ENCODE measurements at places on chromosomes 5 and 9.

DNA sequence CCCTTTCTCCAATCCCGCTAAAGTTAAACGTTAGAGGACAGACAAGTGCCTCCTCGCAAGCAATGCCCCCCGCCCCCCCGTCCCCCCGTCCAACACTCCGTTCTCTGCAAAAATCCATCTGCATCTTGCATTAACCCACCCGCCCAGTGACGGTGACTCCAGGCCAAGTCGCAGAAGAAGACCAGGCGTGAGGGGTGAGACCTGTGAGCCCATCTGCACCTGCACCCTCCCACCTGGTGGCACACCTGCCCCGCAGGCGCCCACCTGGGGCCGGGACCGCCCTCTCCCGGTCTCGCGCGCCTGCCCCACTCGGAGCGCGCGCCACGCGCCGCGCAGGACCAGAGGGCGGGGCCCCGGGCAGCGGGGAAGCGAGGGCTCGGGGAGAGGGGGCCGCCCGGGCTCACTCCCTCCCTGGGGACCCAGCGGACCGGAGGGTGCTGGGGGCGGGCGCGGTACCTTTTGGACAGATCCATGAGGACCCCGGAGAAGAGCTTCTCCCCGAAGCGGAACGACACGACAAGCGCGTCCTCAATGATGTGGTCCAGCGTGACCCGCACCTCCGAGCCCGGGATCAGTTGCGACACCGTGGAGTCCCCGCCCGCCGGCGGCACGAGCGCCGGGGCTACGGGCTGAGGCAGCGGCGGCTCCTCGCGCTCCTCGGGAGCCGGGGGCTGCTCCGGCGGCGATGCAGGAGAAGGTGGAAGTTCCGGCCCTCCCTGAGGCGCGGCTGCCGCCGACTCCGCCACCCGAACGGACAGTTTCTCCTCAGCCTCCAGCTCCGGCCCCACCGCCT, 705 bp downstream of the PWWP2A start:
- DNase-seq, result peak; percentile 42

- no peak for DNase-seq
These were observed 60.9 kb downstream of the IL31RA start for GRCh38 chr5:55911784-55912653.

- no peak for DNase-seq
These were observed 8.4 kb downstream of the MYOT start for GRCh38 chr5:137876101-137876500.

- DNase-seq, result no peak
These were observed 1180.2 kb downstream of the CDH12 start for GRCh38 chr5:21672911-21673310.

- DNase-seq, result no peak
These were observed 99.8 kb upstream of the KLF9 start for GRCh38 chr9:70514273-70514672.

DNA sequence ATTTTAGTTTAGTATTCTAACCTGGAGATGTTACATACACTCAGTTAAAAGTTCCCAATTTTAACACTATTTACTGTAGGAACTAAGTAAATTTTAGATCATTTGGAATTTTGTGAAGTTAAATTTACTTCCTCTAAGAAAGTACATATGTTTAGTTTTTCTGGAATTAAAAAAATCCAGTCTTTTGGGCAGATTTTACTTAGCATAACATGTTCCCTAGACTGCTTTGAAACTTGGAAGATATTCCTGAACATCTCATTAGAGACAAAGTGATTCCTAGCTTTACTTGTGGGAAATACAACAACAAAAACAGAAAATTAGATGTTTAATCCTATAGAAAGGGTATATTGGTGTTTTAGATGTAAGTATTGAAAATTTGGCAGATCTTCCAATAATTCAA, 930.0 kb upstream of the PTPRD start:
- DNase-seq, result no peak

DNA sequence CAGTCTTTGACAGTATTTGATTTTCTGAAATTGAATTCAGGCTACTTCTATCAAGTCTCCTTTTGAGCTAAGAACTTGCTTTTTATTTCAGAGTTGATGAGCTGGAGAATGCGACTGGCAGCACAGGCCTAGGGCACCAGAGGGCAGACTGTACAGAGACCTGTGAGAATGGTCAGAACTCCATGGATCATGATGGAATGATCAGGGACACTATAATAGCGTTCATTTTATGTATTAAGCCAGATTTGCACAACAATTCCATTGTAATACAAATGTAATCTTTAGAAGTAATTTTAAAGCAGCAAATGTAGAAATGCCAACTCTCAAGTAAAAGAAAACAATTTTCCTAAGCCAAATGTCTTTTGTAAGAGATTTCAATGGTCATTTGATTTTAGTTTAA, 902.4 kb downstream of the NR2F1-AS1 start:
- no peak for DNase-seq

Data from AG08395 (cell line).